ENCODE measurements at places on chromosomes 2 and 18.

DNA sequence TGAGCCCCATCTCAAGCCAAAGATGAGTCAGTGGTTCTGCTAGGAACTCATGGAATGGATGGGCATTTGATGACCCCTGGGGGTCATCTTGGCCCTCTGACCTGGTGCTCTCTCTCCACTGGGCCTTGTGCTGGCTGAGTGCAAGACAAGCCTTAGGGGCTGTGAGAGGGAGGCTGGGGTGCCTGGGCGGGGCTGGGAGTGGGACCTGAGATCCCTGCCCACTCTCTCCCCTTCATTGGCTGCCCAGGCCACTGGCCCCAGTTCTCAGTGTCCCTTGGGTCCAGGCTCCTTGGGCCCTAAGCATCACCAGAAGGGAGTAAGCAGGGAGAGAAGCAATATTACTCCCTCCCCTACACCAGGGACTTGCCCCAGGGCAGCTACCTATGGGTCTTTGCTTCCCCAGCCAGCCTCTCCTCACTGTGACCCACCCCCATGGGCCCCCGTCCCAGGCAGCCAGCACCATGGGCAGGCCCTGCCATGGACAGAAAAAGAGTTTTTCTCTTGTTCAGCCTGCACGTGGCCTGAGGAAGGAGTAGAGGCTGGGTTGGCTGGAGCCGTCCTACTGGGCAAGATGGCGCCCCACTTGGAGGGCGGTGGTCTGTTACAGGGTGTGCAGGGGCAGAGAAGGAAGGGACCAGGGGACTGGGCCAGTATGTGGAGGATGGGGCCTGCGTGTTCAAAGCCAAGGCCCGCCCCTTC is 33.6 kb downstream of the ATOH8 start:
- DNase-seq, result no peak

DNA sequence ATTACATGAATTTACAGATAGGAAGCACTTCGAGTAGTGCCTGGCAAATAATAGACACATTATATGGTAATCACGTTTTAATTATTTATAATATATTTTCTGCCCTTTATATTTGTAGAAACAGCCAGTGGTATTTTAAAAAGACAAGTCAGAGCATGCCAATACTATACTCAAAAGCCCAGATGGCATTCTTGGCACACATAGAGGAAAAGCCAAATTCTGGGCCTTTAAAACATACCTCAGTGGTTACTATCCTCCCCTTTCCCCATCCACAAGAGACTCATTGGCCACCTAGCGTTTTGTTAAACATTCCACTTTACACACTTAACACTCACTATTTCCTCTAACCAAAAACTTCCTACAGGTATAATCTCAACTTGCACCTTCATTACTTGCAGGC is 63.3 kb upstream of the ZNF804A start:
- no peak for DNase-seq

GRCh38 chr18:6959110-6959509 is 158.5 kb downstream of the LAMA1 start:
- no peak for DNase-seq

- no peak for DNase-seq
Observed at GRCh38 chr2:171389325-171389724, 44.5 kb downstream of the METTL8 start.

- no peak for DNase-seq
Observed at GRCh38 chr2:64056021-64056420, 36.8 kb upstream of the VPS54 start.

DNA sequence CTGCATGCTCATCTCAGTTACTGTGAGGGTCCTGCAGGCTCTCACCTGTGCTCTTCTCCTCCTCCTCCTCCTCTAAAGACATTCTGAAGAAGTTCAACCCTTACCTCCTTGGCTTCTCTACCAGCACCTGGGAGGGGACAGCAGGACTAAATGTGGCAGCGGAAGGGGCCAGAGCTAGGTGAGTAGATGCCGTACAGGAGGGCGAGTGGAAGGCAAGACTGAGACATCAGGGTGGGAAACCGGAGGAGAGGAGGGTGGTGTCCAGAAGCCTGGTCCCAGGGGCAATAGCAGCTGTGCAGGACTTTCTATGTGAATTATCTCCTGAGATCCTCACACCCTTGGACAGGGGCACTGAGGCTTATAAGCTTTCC is 124.9 kb downstream of the PLB1 start:
- DNase-seq, result no peak

GRCh38 chr2:225512876-225513540 is 113.5 kb downstream of the NYAP2 start:
- DNase-seq, result no peak

GRCh38 chr18:50218432-50219197 is 23.7 kb upstream of the MYO5B start:
- peak; percentile 33 for DNase-seq

DNA sequence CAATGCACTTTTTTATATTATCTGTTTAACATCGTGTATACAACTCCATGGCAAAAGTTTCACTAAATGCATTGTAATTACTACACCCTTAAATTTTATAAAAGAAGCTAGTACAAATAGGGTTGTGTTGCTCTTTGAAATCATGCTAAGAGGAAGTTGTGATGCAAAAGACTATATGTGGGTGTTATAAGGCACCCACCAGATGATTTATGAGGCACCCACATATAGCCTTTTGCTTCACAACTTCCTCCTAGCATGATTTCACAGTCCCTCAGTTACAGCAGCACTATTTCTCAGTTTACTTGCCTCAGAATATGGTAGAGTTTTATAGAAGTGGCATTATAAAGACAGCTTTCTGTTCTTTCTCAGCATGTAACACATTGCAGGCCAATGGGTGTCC is 277.3 kb upstream of the DOK6 start:
- no peak for DNase-seq

DNA sequence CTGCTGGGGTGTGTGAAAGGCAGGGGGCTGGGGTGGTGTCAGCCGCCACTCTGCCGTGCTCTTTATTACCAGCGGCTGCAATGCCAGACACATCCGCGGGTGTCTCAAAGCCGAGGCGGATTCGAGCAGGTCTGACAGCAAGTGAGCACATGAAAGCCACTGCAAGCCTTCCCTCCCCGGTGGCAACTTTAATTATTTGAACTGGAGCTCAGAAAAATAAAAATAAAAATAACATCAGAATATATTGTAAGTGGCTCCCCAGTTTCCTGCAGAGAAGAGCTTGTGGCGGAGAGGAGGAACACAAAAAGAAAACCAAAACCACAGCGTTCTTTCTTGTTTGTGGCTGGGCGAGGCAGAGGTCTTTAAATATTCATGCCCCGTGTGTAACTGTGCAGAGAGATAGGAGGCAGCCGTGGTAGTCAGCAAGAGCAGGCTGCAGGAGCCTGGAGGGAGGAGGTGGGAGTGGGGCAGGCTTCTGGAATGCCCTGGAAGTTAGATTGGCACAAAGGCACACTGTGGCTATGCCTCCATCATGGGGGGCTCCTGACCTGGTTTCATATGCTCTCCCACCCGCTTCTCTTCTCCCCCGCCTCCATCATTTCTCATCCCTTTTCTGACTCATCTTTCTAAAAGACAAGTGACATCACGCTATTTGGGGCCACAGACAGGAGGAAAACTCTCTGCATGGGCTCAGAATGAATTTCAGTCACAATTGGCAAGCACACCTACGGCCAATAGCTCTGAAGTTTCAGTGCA is 199.8 kb downstream of the CLIP4 start:
- peak; percentile 67 for DNase-seq

DNA sequence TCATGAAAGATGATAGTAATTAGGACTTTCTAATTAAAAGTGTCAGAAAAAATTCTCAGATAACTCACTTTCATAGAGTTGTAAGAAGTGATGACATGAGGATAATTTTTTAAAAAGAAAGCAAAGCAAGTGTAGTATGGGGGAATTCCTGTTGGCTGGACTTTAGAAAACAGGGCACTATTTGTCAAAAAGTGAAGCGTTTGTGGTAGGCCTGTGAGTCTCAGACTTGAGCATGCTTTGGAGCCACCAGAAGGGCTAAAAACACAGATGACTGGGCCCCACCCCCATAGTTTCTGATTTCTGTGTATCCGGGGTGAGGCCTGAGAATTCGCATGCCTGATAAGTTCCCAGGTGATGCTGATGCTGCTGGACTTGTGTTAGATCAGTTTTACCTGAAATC is 222.6 kb upstream of the LRRTM1 start:
- DNase-seq, result no peak

- DNase-seq, result no peak
Observed at GRCh38 chr2:78411303-78411702, 614.2 kb upstream of the REG3G start.

DNA sequence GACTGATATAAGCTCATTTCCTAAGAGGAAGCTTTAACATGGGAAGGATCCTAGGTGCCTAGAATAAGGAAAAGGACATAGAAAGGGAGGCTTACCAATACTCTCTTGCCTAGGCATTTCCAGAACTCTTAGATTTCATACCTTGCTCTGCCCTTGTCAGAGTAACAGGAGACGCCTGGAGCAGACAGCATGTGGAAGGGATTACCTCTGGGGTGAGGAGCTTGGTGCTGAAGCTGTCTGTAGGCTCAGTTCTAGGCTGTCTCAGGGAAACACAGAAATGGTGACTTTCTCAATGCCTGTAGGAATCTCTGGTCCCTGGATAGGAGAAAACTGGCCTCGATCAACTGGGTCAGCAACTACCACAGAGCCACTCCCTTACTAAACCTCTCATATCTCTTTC is 150.0 kb downstream of the SLC4A3 start:
- no peak for DNase-seq

- no peak for DNase-seq
Observed at GRCh38 chr2:37394263-37394662, 49.8 kb downstream of the QPCT start.

DNA sequence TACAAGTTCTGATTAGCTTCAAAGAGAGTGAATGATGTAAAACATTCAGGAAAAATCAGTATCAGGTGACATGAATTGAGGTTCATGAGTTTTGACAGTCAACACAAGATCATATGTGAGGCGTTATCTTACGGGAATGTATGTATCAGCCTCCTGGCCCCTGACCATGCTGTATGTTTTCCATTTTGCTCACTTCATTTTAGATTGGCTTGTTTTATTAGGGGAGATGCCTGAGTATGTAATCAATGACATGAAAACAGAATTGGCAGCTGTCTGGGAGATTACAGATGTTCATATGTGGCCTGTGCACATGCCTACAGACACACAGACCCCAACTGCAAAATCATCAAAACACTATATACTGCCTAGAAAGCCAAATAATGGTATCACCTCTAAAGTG is 168.5 kb upstream of the RND3 start:
- DNase-seq, result no peak

GRCh38 chr2:175612280-175612679 is 389.8 kb downstream of the LNPK start:
- no peak for DNase-seq

DNA sequence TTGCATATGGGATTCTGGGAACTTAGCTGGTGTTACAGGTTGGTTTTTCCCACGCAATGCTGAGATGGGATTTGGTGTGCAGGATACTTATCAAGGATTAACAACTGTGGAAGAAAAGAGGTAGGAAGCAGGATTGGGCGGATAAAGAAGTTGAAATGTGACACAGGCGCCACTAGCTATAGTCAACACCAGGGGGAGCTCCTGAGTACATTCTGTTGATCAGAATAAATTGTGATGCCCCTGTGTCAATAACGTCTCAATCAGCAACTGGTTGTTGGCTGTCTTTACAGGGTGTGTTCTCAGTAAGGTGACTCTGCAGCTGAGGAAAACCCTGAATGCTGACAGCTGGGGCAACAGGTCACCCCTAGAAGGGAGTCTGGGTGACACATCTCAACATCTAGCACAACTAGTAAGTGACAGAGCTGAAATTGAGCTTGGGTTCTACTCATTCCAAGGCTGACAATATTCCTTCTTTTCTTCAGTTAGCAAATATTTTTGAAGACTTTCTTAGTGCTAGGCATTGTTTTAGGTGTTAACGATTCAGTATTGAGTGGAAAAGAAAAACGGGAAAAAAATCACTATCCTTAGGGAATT is 143.0 kb downstream of the ARL6IP6 start:
- DNase-seq, result peak; percentile 48

GRCh38 chr2:19225126-19225525 is 133.3 kb downstream of the OSR1 start:
- no peak for DNase-seq

DNA sequence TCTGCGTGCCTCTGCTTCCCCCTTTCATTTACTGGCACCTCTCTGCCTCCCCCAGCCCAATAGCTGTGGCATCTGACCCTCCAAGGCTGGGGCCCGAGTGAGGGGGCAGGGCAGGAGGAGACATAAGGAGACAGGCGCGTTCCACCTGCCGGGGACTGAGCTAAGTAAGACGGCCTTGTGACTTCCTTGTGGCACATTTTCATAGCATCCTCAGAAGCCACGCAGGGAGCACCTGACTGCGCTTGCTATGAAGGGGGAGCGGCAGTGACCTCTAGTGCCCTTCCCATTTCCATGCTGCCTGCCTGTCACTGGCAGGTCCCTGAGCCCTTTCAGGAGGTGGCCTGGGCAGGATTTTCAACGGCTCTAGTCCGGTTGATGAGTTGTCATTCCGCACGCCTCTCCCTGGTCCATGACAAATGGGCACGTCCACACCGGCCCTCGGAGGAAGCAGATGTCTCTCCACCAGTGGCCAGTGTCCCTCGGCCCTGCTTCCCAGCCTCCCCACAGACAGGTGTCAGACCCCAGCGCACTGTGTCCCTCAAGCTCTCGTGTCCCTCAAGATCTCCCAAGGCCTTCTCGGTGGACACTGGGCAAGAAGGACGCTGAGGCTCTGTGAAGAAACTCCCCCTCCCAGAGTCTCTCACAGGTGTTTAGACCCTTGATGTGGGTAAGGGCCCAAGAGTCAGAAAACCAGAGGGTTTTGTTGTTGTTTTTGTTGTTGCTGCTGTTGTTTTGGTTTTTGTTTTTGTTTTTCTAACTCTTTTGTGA is 42.7 kb downstream of the CYP26B1 start:
- DNase-seq, result peak; percentile 8

DNA sequence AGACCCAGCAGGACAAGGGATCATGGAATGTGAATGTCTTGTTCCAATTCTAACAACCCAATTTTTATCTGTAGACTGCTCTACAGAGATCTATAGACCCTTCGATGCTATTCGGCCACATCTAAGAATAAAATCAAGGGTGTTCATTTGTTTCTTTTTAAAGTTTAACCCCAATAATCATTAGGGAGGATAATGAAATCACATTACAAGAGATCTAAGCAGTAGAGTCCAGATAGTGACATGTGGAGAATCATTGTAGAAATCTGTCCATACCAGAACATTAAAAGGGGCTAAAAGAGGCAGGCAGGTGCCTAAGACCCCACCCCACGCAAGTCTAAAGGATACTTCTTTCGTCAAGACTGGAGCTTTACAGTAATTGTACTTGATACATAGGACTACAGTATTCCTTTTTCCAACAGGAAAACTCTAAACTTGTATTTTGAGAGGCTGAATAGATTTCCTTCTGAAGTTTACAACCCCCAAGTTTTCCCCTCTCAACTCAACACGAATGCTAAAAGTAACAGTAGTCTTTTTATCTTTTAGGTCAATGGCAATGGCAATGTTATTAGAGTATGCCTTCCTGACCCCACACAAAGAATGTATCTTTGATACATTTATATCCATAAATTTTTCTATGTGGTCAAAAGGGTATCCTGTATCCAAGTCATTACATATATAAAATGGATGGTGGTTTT is 183.7 kb downstream of the TCF4 start:
- DNase-seq, result no peak

- no peak for DNase-seq
Observed at GRCh38 chr18:45684341-45685115, 39.5 kb upstream of the SLC14A1 start.

Measured in stimulated activated CD8-positive, alpha-beta memory T cell treated with anti-CD3 and anti-CD28 coated beads, Interleukin-4, amount 100 ng/mL, for 48 hours (primary cell).